ENCODE measurements at places on chromosomes 5 and 9.

DNA sequence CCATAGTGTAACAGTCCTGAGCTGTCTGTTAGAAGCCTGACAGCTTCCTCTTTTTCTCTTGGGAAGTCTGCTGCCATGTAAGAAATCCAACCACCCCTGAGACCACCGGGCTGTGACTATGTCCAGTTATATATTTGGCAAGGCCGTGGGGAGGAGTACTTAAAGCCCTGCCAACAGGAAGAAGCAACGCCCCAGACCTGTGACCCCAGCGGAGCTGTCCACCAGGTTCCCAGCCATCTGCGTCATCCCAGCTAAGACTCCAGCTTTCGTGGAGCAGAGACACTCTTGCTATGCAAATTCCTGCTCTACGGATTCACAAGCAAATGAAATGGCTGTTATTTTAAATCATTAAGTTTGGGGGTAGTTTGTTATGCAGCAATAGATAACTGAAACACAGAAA is 417.3 kb downstream of the TLE4 start:
- no peak for DNase-seq

DNA sequence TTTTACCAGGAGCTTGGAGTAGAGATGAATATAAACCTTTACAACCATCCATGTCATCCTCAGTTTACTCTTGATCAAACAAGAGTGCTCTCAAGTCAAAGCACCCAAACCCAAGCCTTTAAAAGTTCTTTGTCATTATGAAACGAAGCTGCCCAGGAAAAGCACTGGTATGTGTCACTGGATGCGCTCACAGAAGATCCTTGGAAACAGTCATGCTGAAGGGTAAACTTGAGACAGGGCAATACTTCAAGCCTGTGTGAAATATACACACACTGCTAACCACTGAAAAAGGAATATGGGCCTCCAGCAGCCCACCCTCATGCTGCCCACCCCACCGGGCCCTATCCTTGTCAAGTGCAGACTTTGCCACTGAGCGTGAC is 84.5 kb downstream of the PRRT1B start:
- DNase-seq = no peak

GRCh38 chr9:124473310-124473709 is 23.1 kb downstream of the ADGRD2 start:
- DNase-seq = no peak

GRCh38 chr5:66987949-66988838 is 208.4 kb downstream of the CD180 start:
- DNase-seq = no peak

DNA sequence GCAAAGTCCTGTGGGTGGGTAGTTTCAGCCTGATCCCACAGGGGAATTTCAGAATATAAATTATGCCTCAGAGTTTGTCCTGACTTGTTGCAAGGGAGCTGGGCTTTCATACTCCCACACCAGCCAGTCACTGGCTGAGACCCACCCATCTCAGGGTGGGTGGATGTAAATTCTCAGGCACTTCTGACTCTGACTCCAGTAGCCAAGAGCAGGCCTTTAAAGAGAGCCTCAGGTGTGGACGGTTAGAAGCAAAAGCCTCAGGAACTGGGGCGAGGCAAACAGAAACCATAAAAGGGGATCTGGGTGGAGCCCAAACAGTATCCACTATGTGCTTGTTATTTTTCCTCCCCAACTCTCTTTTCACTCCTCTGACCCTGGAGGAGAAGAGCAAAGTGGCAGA is 28.6 kb upstream of the FBXW11 start:
- DNase-seq = no peak

GRCh38 chr5:124176692-124177091 is 569.7 kb downstream of the ZNF608 start:
- no peak for DNase-seq

- no peak for DNase-seq
Measured at GRCh38 chr5:179767496-179768100, 26.2 kb upstream of the LTC4S start.

- DNase-seq = no peak
Measured at GRCh38 chr5:142478113-142478512, 153.3 kb upstream of the SPRY4 start.

DNA sequence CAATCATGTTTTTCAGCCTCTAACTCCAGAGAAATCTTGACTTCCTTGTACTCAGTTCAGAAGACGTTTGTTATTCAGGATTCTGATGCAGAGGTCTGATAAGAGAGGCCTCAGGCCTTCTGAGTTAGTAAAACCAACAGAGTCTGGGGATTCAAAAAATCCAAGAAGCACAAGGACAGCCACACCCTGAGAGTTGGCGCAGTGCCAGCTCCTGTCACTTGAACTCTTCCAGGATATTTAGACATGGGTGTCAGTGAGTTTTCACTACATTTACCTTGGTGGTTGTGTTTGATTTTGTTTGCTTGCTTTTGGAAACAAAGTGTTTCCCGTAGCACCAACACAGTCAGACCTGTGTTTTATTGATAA is 41.6 kb upstream of the PDE8B start:
- no peak for DNase-seq

- DNase-seq = no peak
Measured at GRCh38 chr5:141223112-141223783, at the start of gene PCDHB14. TSS of gene PCDHB14 (plus strand) at chr5:141223343. CDS start at chr5:141223506, 163 bp downstream.

DNA sequence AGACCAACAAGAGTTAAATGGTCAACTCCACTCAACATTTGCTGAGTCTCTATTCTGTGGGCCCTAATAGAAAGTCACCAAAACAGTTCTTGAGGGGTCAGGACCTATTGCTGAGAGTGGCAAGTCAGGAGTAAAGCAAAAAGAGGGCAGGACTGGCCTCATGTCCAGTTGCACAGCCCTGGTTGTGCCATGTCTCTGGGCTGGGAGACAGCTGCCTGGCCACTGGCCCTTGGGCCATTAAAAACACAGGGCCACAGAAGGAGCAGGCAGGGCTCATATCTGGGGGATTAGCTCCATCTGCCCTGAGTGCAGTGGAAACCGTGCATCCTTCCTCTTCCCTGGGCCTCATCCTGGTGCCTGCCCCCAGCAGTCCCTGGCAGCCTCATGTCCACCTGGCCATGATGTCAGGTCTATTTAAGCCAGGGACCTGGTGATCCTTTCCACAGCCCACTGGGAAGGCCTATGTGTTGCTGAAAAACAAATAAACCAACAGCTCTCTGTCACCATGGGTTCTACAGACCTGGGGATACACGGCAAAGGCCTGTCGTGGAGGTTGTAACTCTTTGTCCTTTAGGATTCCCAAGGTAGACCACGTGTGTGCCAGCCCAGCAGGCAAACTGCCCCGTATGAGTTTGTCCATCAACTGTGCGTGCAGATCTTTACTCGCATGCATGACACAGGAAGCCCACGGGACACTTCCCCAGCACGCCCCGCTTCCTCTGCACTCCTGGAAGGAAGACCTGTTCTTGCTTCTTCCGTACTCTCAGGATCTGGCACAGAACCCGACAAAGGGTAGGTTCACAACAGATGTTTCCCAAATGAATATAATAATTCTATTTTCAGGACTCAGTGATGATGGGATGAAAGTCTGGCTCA is 148.8 kb downstream of the MTX3 start:
- DNase-seq = no peak

GRCh38 chr5:2124434-2125170 is 241.9 kb upstream of the IRX4 start:
- no peak for DNase-seq

DNA sequence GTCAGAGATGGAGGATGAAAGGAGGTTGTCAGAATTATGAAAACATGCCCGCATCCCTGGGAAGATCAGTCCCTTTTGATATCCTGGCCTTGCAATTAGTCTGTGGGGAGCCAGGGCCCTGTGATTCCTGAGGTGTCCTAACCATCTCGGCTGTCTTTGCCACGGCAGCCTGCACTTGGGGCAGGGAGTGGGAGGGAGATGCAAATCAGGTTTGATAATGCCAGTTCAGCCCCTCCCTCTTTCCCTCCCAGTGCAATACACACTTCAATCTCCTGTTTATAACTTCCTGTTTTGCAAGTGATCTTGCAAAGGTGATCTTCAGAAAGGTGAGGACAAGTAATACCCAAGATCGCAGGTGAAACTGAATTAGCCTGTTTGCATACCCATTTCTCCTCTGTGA is 114.0 kb upstream of the ALDH1B1 start:
- DNase-seq = no peak

GRCh38 chr5:80082281-80082680 is 47.1 kb downstream of the THBS4 start:
- no peak for DNase-seq

DNA sequence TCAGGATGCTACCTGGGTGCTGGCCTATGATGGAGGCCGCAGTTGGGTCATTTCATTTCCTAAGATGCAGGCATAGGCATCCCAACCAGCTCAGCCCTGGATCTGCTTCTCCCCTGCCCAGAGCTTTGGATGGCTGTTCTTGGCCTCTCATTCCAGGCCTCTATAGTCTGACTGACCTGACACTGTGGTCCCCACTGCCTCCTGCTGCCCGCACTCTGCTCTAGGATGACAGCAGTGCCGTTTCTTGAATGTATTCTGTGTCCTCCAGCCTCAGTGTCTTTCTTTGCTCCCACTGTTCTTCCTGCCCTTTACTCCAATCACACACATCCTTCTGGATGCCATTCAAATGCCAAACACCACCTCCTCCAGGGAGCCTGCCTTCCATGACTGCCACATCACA is 235.7 kb downstream of the HSPA4 start:
- no peak for DNase-seq

DNA sequence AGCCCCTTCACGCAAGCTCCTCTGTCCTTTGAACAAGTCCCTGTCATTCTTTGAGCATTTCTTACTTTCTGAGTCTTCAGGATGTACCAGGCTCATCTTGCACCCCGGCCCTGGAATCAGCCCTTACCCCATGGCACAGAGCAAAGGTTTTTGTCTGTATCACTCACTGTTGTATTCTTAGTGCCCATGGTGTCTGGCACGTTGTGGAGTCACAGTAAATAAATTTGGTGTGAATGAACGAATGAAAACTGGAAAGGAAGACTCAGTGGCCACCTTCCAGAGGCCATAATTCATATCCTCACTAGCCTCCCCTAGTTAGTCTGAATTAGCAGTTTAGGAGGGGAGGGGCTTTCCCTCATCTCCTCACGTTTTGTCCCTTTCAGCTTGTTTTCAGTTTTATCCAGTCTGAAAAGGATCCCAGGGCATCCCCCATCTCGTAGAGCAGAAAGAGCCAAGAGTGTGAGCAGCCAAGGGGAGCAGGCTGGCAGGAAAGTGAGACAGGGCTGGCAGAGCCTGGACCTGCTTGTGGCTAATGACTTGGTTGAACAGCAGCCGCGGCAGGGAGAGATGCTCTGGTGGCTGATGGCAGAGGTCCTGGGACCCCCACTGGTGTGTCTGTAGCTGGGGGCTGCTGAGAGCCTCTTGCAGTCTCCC is 42.7 kb downstream of the ZNF618 start:
- DNase-seq = no peak

- no peak for DNase-seq
Measured at GRCh38 chr9:137076636-137077009, 694 bp upstream of the UAP1L1 start.

GRCh38 chr9:16277471-16277960 is 593.0 kb downstream of the BNC2 start:
- DNase-seq = no peak

- DNase-seq = no peak
Measured at GRCh38 chr5:126628102-126628501, 27.4 kb downstream of the PHAX start.

DNA sequence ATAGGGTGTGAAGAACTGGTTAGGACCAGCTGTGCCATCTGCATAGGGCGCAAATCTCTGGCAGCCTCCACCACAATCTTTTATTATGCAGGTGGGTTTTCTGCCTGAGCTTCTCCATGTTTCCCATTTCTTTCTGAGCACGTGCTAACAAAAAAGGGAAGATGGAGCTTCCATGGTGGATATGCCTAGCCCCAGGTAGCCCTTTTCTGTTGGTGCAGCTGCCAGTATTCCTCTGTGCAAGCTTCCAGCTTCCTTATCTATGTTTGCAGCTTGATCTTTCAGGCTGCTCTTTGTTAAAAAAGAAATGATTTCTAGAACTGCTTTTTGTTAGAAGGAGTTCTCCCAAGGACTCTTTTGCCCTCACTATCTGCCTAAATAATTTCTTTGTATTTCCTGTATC is 95.0 kb upstream of the EPB41L4A start:
- no peak for DNase-seq

DNA sequence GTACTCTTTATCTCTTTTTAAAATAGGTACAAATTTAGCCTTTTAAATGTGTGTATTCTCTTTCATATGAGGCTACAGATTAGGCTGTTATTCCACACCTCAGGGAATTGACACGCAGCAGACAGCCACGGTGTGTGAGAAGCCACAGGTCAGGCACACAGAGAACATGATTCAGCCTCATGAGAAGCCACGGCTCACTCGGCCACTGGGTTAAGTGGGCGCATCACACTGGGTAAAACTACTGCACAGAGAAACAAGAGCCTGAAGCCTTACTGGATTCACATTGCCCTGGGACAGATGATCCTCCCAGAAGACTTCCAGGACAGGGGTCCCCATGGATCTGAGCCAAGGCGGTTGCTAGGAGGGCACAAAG is 28.2 kb downstream of the LPCAT1 start:
- DNase-seq = no peak

DNA sequence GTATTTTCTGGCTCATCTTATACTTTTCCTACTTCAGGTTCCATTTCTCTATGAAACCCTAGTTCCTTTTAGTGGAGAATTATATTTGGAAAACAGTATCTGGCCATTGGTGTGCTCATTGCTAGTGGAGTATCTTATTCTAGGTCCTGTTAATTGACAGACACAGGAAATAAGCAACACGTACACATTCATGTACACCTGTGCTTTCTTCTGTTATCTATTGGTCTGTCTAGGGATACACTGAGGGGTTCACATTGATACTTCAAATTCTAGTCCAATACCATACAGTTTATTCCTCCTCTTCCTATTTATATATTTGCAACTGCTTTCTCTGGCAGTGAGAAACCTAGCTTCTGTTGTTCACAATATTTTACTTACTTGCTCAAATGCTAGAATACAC is 110.2 kb downstream of the FER start:
- no peak for DNase-seq

GRCh38 chr9:87604886-87605588 is 107.4 kb downstream of the DAPK1 start:
- DNase-seq = no peak

DNA sequence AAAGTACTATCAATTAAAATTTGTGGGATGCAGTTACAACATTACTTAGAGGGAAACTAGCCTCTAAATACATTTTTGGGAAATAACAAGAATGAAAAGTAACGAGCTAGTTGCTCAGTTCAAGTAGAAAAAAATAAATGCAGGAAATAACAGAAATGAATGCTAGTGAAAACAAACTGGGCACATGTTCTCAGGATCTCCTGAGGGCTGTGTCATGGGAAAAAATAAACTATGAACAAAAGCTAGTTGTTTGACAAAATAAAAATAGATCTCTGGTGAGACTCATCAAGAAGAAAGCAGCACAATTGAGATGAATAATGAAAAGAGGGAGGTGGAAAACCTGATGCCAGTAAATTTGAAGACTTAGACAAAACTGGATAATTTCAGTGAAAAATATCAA is 16.3 kb downstream of the IDNK start:
- DNase-seq = no peak

GRCh38 chr5:95644351-95645042 is 2.1 kb upstream of the RFESD start:
- no peak for DNase-seq

Data from stimulated activated CD8-positive, alpha-beta memory T cell treated with anti-CD3 and anti-CD28 coated beads, Interleukin-4, amount 100 ng/mL, for 4 hours (primary cell).